Mesothelial cell of epicardium (in vitro differentiated cells): ENCODE measurements at places on chromosomes 2 and 18.

DNA sequence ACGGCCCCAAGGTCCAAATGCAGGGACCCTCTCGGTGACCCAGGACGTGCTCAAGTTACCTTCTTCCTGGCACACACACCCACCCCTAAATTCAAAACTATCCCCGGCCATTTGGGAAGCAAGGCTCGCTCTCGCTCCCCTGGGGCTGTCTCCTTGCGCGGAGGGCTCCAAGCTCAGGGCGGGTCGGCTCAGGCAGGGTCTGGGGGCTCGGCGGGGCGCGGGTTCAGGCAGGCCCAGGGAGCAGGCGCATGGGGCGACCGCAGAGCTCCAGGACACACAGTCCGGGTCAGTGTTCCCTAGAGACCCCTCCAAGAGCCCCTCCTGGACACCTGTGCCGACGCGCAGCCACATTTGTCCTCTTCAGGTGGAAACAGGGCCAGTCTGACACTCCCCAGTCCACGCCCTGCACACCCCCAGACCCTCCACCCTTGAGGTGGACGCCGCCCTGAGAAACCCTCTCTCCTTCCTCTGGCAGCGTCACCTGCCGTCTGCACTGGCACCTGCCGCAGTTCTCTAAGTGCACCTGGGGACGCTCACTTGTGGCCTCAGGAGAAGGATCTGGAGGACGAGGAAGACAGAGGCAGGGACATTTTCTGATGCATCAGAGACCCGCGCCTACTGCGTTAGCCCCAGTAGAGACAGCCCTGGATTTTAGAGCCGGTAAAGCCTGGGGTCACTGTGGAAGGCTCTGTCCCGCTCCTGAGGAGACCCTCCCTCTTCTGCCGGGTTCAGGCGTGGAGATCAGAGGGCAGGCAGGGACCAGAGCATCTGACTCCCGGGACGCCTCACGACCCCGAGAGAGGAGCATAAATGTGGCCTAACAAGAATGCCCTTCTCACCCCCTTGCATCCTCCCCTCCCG is 138.8 kb downstream of the TWIST2 start:
- no peak for DNase-seq
- peaks cover 2% of the 10 kb centered on the region for H3K27me3 ChIP-seq
- no peak overlapping the region for H3K27ac ChIP-seq
- H3K4me1 ChIP-seq, result peaks cover 5% of the 10 kb centered on the region

- no peak overlapping the region for H3K27ac ChIP-seq
- no peaks in the 10 kb centered on the region for H3K36me3 ChIP-seq
- H3K4me3 ChIP-seq, result no peak overlapping the region
- H3K27me3 ChIP-seq, result no peaks in the 10 kb centered on the region
- no peak for DNase-seq
Measured at GRCh38 chr2:162123806-162124758, 28.0 kb downstream of the GCG start.

DNA sequence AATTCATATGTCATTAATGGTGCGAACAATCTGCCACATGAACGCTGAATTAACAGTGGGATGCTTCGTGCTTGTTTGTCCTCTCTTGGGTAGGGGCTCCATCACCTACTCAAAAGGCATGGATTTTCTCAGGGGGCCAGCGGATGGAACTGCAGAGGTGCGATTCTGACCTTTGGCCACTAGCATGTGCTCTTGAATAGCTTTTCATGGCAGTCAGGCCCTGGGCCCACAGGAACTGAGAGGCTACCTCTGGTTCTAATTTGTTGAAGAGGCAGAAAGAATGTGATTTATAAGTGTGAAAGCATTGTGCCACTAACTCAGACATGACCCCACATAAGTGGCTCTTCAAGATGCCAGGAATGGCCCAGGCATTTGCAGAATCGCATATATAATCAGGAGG is 283.2 kb downstream of the INSIG2 start:
- no peak overlapping the region for H3K27ac ChIP-seq
- H3K36me3 ChIP-seq, result no peaks in the 10 kb centered on the region
- H3K27me3 ChIP-seq, result peaks cover 33% of the 10 kb centered on the region
- no peak overlapping the region for H3K4me3 ChIP-seq

- H3K36me3 ChIP-seq, result no peaks in the 10 kb centered on the region
- H3K27ac ChIP-seq, result no peak within 1 kb of the TSS
- H3K27me3 ChIP-seq, result peaks cover 99% of the 10 kb centered on the region
- no peak for DNase-seq
- H3K4me3 ChIP-seq, result no peak within 1 kb of the TSS
- H3K4me1 ChIP-seq, result peaks cover 14% of the 10 kb centered on the region
Measured at GRCh38 chr2:176099728-176100546, at the start of gene HOXD12. TSS of gene HOXD12 (plus strand) at chr2:176099795. CDS start at chr2:176099802, 7 bp downstream.
